ENCODE measurements at places on chromosomes 6 and 20.

DNA sequence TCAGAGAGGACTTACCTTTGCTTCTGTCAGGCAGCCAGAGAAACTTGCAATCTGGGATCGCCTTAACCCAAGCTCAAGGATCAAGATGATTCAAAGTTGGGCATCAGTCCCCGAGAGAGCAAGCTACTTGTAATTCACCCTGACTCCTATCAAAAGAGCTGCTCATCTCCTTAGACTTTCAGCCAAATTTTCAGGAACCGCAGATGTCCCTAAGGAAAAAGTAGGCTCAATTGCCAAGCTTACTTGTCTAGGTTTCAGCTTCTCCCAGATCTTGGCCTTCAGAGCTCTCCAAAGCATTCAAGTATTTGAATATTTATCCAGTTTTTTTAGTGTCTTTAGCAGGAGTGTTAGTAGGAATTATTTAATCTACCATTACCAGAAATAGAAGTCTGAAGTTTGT is 434.1 kb upstream of the MMS22L start:
- no peak for DNase-seq

DNA sequence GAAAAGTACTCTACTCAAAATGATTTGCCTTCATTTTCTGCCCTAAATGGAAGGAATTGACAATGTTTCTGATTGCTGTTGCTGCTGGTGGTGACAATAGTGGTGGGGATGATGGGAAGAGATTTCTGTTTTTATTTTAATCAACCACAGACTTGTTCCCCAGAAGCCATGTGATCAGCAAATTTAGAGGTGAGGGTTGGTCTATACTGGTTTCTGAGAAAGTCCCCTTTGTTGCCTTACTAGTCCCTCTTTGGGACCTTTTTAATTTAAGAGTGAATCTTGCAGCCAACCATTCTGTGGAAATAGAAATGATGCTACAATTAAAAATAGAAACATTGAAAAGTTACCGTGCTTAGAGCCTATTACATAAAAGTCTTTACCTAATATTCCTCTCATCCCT is 43.2 kb downstream of the AIG1 start:
- DNase-seq = no peak

DNA sequence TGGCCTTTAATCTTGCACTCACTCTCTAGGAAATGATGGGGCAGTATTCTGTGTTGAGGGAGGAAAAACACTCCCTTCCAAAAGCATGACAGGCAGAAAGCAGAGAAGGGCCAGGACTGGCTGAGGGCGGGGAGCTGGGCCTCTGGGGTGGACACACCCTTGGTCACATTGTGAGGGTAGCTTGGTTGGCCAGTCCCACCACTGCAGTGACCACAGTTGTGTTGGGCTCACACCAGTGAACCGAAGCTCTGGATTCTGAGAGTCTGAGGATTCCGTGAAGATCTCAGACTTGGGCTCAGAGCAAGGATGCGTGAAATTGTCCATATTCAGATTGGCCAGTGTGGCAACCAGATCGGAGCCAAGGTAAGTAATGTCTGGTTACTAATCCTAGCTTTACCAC is at the start of gene TUBB1:
Gene TUBB1 (plus strand): TSS at position 213 of the 400 bp plus-strand sequence. CDS start 94 bp downstream, at position 307.
- no peak for DNase-seq

GRCh38 chr20:25294459-25295385 is 46.8 kb downstream of the PYGB start:
- peak; percentile 27 for DNase-seq

DNA sequence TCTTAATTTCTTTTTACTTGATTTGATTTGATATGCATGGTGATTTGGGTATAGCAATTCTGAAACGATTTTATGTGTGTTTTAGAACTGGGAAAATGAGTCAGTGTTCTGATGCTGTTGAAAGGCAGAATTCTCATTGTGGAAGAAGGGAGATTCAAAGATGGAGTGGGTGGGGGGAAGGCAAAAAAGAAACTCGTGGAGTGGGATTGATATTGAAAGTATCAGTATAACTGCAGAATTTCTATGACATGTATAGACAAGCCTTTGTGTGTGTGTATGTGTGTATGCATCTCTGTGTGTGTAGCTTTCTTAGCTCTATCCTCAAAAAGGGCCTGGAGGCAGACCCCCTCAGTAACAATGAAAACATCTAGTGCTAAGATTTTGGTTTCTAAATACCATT is 184.3 kb upstream of the OLIG3 start:
- no peak for DNase-seq

DNA sequence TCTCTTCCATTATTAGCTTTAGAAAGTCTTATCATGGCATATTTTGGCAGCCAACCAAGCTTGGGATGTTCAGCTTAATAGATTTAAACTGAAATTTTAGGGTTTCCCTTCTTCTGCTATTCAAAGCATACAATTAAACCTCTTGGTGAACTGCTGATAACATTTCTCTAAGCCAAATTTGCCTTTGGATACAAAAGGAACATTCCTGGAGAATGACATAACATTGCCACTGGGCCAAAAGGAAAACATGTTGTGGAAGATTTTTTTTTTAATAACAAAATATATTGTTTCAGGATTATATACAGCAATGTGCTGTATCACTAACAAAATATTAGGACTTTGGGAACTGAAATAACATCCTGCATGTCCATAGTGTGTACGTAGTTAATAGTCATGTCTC is 215.1 kb upstream of the TBX18 start:
- DNase-seq = no peak

DNA sequence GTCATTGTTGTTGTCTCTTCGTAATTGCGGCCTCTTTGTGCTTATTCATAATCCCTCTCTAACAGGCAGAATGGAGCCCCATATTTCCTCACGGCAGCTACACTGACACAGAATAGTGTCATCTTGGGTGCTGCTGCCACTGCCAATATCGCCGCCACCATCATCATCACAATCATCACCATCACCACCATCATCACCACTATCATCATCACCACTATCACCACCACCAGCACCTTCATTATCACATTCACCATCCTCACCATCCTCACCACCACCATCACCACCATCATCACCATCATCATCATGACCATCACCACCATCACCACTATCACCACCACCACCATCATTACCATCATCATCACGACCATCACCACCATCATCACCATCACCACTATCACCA is 10.8 kb downstream of the NPBWR2 start:
- no peak for DNase-seq

GRCh38 chr6:104954190-104954797 is 2.6 kb upstream of the LIN28B start:
- DNase-seq = no peak

DNA sequence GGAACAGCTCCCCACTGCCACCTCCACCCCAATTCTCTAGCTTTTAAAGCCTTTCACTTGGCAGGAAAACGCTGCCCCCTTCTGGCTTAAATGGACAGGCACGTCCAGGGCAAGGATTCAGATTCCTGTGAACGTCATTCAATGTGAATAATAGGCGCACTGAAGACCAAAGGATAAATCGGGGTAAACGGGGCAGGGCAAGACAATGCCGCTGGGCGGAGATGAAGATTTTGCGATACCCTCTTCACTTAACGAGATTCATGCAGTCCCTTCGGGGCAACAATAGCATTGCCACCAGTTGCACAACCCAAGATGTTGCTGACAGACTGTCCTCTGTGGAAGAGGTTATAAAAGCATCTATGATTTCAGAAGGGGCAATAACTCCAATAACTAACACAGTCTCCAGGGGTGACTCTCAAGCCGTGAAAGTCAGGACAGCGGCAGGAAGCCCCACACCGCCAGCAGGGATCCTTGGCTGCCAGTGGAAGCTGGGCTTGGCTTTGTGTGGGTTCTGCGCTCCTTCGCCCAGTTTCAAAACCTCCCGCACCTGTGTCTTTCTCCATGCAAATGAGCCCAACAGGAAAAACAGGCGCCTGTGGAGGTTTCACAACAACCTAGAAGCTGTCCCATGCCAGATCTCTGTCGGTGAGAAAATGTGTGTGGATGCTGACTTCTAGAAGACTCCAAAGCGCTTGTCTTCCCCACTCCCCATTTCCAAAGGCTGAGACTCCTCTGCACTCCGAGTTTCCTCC is 291.8 kb downstream of the BMP7 start:
- DNase-seq = no peak

GRCh38 chr6:168171673-168172353 is 92.8 kb upstream of the FRMD1 start:
- no peak for DNase-seq

GRCh38 chr6:161029195-161029809 is 37.7 kb downstream of the MAP3K4 start:
- peak; percentile 4 for DNase-seq

DNA sequence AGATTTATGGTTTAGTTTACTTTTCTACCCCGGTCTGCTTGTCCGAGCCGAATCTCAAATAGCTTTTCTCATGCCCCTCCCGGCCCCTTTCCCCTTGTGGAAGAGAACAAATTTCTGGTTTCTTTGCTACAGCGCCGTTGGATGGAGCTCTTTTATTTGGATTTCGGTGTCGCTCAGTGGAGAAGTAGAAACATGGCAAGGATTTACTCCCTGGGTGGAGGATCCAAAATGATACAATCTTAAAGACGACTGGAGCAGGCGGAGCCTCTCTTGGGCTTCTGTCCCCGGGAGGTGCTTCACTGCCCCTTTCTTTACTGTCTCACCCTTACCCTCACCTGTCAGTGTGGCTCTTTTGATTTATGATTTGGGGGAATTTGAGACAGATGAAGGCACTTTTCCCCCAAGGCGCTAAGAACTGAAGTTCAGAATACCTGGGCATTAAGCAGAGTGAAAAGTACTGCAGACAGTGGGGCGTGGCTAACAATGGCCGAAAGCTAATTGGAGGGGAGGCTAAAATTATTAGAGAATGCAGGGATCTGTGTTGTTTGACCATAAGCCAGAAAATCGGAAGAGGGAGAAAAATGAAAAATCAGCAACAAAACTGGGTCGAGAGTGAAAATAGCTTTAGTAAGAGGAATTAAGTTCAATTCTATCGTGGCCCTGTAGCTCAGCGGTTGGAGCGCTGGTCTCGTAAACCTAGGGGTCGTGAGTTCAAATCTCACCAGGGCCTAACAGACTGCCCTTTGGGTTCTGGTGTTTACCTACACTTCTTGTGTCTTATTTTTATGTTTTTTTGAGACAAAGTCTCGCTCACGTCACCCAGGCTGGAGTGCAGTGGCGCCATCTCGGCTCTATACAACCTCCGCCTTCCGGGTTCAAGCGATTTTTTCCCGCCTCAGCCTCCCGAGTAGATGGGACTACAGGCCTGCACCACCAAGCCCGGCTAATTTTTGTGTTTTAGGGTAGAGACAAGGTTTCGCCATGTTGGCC is 145.1 kb upstream of the ZNF184 start:
- no peak for DNase-seq

DNA sequence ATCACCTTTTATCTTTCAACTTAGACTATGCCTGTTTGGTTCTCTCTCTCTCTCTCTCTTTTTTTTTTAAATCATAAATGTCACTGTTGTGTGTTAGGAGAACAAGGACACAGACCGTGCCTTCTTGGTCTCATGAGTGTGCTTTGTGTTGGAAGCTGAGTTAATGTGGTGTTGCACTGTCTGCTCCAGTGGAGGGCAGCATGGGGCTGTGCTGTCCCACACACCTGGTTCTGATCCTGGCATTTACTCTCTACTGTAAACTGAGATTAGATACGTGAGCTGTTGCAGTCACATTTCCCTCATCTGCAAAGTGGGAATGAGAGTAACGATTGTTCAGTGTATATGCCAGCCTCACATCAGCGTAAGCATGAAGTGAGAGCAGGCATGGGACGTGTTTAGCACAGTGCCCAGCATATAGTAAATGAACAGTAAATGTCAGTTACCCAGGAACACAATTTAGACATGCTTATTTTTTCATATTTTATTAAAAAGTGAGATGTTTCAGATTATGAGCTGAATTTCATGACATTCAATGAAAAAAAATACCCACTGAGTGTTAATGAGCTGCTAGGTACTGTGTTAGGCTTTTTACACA is 161.1 kb downstream of the FARS2 start:
- no peak for DNase-seq

- no peak for DNase-seq
Observed at GRCh38 chr20:62485062-62485700, 9.4 kb upstream of the GATA5 start.

DNA sequence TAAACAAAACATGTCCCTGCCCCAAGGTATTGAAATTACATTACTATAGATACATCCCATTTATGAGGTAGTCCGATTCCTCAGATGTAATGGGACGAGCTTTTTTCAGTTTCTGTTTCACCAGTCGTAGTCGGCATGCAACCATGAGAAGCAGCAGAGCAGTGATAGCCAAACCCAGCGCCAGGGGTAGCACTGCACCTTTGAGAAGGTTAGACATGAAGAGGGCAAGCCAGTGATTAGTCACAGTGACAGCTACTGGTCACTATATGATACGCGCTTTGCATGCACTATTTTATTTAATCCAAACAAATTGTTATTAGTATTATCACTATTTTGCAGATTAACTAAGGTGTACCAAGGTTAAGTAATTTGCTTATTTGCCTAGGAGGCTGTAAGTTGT is 43.7 kb downstream of the LRP11 start:
- no peak for DNase-seq
